ENCODE measurements at places on chromosomes 12 and 14. TPM values are rescaled to one million over a fixed set of nuclear protein-coding genes. Genes with fewer than 3 reads are reported as not detected.

DTX1 gene
- 0.45 TPM for polyA plus RNA-seq

DNA sequence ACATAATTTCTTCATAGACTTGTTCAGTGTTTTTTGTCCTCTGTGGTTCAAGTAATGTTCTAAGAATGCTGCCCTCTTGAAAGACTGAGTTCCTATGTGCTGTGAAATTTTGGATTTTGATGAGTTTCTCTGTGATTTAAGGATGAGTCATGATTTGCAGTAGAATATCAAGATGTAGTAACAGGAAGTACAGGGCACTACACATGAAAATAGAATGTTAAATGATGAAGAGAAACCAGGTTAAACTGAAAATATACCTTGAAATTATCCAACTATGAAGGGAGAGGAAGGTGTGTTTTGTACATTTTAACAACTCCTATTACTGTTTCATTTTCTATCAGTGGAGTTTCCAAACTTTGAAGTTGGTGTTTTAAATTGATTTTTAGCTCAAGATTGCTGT lies 4.8 kb downstream of the ELK3 start:
- no peaks in the 10 kb centered on the region for H3K27me3 ChIP-seq
- H3K4me1 ChIP-seq: no peaks in the 10 kb centered on the region
- no peak overlapping the region for H3K4me3 ChIP-seq

DYRK2 gene
- 65.0 TPM for polyA plus RNA-seq

NANOG gene
- polyA plus RNA-seq: 0.19 TPM

GRCh38 chr12:19749906-19750574 lies 310.7 kb downstream of the AEBP2 start:
- no peaks in the 10 kb centered on the region for H3K27me3 ChIP-seq
- no peak for DNase-seq
- no peaks in the 10 kb centered on the region for H3K4me1 ChIP-seq
- H3K4me3 ChIP-seq: no peak overlapping the region
- H3K27ac ChIP-seq: no peak overlapping the region
- no peaks in the 10 kb centered on the region for H3K36me3 ChIP-seq

DNA sequence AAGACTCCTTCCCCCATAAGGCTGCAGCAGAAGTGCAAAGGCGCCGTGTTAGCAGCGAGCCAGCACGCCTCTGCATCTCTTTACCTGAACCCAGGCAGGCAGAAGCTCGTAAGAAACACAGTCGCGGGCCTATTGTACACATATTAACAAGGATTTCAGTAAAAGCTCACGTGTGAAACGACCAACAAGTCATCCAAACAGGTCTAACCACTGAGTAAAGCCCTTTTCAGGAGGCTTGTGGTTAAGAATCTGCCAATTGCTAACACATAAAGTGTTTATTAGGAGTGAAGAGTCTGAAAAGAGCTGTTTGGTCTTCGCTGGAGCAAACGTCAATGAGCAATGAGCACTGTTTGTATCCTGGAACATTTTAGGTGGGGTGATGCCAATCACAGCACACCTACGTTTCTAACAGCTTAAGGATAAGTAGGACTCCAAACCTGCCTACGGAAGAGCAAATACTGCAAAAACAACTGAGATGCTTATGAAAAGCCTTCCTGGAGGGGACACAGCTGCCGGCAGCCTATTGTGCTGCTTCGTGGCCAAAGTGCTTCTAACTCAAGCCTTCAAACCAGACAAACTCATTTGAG lies 43.1 kb downstream of the PRKAB1 start:
- no peaks in the 10 kb centered on the region for H3K36me3 ChIP-seq
- no peak for DNase-seq
- H3K4me3 ChIP-seq: no peak overlapping the region
- no peaks in the 10 kb centered on the region for H3K27me3 ChIP-seq
- H3K4me1 ChIP-seq: no peaks in the 10 kb centered on the region
- H3K27ac ChIP-seq: no peak overlapping the region

DNA sequence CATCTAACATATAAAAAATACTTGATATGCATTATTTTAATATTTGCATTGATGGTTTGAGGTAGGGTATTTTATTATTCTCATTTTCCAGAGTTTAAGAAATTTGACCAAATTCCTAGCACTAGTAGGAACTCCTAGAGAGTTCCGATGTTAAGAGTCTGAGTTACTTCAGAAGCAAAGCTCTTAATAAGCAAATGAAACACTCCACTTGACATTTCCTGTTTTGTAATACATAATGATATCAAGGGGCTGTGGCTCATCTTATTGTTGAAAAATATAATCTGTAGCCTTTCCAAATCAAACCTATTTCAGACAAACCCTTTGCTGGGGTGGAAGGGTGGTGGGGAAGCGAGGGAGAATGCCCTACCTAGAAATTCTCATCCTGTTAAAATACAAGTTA lies 355.5 kb downstream of the DIO2 start:
- H3K4me1 ChIP-seq: no peaks in the 10 kb centered on the region
- H3K27me3 ChIP-seq: no peaks in the 10 kb centered on the region
- H3K27ac ChIP-seq: no peak overlapping the region
- DNase-seq: no peak

- no peaks in the 10 kb centered on the region for H3K36me3 ChIP-seq
- H3K27ac ChIP-seq: no peak overlapping the region
- peak; percentile 35 for DNase-seq
- H3K4me1 ChIP-seq: no peaks in the 10 kb centered on the region
These were observed 27.6 kb downstream of the PMCH start for GRCh38 chr12:102169922-102170621.

GLRX5 gene
- 43.0 TPM for polyA plus RNA-seq

- H3K27ac ChIP-seq: no peak overlapping the region
- H3K4me3 ChIP-seq: no peak overlapping the region
- H3K4me1 ChIP-seq: peaks cover 18% of the 10 kb centered on the region
- no peaks in the 10 kb centered on the region for H3K36me3 ChIP-seq
- H3K27me3 ChIP-seq: no peaks in the 10 kb centered on the region
These were observed 6.6 kb downstream of the RAP1B start for GRCh38 chr12:68617160-68617926.

DHRS4L2 gene
- 162 TPM for polyA plus RNA-seq

VRTN gene
- polyA plus RNA-seq: 0.85 TPM

- peaks cover 5% of the 10 kb centered on the region for H3K4me1 ChIP-seq
- H3K27ac ChIP-seq: peak overlapping the region; percentile 2
- peaks cover 37% of the 10 kb centered on the region for H3K27me3 ChIP-seq
- H3K36me3 ChIP-seq: no peaks in the 10 kb centered on the region
- DNase-seq: peak; percentile 85
These were observed 5.7 kb downstream of the AHNAK2 start for GRCh38 chr14:104972301-104973134.

DNA sequence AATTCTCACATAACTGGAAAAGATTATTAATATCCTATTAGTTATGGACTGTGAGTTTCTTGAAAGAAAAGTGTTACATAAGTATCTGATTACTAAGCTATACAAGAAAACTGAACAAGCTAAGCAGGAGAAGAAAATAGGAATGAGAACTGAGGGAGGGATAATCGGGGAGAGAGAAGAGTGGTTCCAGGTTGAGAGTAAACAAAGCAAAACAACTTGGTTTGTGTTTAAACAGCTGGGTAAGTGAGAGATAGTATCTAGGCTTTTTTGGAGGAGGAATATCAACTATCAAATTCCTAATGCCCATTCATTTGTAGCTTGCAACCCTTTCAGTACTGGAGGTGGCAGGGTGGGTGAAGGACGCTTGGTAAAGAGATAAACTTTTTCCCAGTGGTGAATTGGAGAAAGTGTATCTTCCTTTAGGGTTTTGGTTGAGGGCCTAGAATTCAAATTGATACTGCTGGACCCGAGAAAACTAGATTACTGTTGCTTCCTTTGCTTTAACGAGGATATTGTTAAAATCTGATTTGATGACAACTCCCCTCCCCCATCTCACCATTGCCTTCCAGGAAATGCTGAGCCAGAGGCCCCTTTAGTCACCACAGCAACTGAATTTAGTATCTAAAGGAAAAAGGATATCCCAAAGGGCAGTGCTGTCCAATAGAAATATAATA lies 2.0 kb upstream of the SLC2A3 start:
- peaks cover 3% of the 10 kb centered on the region for H3K27me3 ChIP-seq
- no peak for DNase-seq
- H3K4me1 ChIP-seq: no peaks in the 10 kb centered on the region
- no peak overlapping the region for H3K27ac ChIP-seq
- no peaks in the 10 kb centered on the region for H3K36me3 ChIP-seq

- no peaks in the 10 kb centered on the region for H3K27me3 ChIP-seq
- H3K4me3 ChIP-seq: peak overlapping the region; percentile 77
- peaks cover 9% of the 10 kb centered on the region for H3K4me1 ChIP-seq
- no peaks in the 10 kb centered on the region for H3K36me3 ChIP-seq
- DNase-seq: peak; percentile 54
These were observed 1.6 kb downstream of the CCDC88C start for GRCh38 chr14:91415794-91416743.

KRT83 gene
- not detected for polyA plus RNA-seq

DNA sequence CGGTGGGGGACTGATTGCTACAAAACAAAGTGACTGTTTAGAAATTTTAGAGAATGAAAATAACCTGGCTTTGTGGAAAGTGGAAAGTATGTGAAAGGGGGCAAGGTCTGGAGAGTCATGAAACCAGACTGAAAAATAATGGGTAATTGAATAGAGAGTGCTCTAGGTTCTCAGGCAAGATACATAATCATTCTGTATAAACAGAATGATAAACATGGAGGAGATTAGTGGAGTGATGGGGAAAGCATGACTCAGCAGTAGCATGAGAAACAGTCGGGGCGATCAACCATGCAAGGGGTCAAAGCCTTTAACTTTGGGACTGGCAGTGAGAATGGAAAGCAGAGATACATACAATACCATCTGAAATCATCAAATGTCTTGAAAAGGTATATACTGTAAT lies 332.5 kb downstream of the CCER1 start:
- no peaks in the 10 kb centered on the region for H3K36me3 ChIP-seq
- no peaks in the 10 kb centered on the region for H3K27me3 ChIP-seq
- H3K4me3 ChIP-seq: no peak overlapping the region
- H3K4me1 ChIP-seq: no peaks in the 10 kb centered on the region

ADAM21 gene
- polyA plus RNA-seq: 0.13 TPM

PTPN6 gene
- 81.1 TPM for polyA plus RNA-seq

- H3K27me3 ChIP-seq: no peaks in the 10 kb centered on the region
- no peaks in the 10 kb centered on the region for H3K36me3 ChIP-seq
- H3K27ac ChIP-seq: no peak overlapping the region
- no peaks in the 10 kb centered on the region for H3K4me1 ChIP-seq
- no peak for DNase-seq
These were observed 404.5 kb upstream of the TBX3 start for GRCh38 chr12:115088328-115088994.

ACSS3 gene
- 1.4 TPM for polyA plus RNA-seq

DNA sequence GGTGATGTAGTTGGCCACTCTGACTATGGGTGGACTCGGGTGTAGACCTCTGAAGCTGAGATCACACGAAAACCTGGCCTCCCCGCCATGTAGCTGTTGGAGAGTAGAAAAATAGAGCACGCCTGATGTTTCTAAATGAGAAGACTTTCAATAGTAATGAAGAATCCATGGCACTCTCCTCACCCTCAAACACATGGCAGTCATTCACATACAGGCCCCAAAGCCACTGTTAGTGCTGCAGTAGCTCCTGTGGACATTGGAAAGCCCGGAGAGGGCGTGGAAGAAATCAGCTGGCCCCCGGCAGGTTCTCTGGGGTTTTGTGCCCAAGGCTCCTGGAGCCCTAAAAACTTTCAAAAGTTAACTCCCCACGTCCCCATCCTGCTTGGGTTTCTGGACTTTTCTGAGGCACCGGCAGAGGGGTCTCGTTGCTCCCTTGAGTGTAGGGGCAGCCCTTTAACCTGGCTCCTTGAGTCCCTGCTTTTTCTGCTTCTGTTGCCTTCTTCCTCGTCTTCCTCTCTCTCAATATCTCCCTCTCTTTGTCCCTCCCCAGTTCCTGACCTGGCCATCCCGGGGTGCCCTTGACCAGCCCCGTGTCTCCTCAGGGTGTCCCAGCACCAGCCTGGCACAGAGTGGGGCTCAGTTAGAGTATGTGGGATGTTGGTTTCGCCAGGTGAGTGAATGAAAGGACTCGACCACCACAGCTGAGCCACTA lies 8.3 kb downstream of the MEG3 start:
- no peak overlapping the region for H3K27ac ChIP-seq
- H3K36me3 ChIP-seq: no peaks in the 10 kb centered on the region
- DNase-seq: no peak

EML5 gene
- not detected for polyA plus RNA-seq

DNA sequence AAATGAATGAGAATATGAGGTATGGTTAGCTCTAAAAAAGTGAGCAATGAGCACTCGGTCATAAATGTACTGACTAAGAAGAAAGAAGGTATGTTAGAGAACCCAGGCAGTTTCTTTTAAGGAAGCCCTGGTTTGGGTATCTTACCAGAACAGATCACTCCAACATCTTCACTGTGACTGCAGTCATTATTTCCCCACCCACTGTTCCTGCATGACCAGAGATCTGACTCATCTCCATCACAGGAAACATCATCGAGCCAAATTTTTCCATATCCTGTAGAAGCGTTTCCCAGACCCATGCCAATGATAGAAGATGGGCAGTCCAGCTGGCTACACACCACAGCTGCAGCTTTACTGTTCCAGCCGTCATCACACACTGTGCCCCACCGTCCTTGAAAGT lies 48.0 kb downstream of the CD163L1 start:
- no peaks in the 10 kb centered on the region for H3K4me1 ChIP-seq
- no peak overlapping the region for H3K4me3 ChIP-seq
- no peaks in the 10 kb centered on the region for H3K27me3 ChIP-seq
- DNase-seq: no peak
- H3K36me3 ChIP-seq: no peaks in the 10 kb centered on the region

DNA sequence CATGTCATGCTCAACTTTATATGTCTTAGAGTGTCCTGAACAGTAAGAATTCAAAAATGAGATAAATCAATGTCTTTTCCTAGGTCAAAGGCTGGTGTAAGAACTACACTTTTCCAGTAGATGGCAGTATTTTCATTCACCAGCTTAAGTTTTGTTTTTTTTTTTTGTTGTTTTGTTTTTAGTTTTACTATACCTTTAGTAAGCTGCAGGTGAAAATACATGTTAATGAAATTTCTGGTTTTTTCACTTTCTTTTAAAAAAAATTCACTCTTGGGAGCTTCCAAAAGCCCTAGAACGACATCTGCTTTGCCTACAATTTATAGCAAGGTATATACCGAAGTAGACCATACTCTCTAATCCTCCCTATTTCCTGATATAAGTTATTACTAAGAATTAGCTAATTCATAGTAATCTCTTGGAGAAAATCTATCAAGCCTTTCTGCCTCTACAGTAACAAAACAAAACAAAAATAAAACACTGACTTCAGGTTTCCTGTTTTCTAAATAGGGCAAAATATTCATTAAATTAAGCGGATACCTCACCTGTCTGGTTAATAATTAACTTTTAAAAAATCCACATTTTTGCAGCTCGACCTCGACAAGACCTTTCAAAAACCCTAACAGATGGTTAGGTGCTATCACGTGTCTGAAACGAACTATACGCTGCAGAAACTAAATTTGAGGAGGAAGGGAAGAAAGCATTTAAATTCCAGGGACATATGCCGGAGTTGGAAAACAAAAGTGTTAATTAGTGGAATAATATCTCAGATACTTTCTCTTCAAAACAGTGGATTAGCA lies 2.7 kb upstream of the SAMD4A start:
- H3K36me3 ChIP-seq: no peaks in the 10 kb centered on the region
- H3K4me1 ChIP-seq: no peaks in the 10 kb centered on the region
- H3K4me3 ChIP-seq: peak overlapping the region; percentile 86
- peak overlapping the region; percentile 99 for H3K27ac ChIP-seq
- H3K27me3 ChIP-seq: no peaks in the 10 kb centered on the region
- DNase-seq: peak; percentile 75

- H3K27me3 ChIP-seq: no peaks in the 10 kb centered on the region
- no peak for DNase-seq
These were observed 71.1 kb downstream of the TBC1D30 start for GRCh38 chr12:64895526-64895925.

All from small intestine (tissue), 16 donors.